ENCODE measurements at places on chromosomes 2 and 18. TPM values are rescaled to one million over a fixed set of nuclear protein-coding genes. Genes with fewer than 3 reads are reported as not detected.
A peak's percentile ranks its signal among the peaks of the same experiment; 100 is the strongest.

DNA sequence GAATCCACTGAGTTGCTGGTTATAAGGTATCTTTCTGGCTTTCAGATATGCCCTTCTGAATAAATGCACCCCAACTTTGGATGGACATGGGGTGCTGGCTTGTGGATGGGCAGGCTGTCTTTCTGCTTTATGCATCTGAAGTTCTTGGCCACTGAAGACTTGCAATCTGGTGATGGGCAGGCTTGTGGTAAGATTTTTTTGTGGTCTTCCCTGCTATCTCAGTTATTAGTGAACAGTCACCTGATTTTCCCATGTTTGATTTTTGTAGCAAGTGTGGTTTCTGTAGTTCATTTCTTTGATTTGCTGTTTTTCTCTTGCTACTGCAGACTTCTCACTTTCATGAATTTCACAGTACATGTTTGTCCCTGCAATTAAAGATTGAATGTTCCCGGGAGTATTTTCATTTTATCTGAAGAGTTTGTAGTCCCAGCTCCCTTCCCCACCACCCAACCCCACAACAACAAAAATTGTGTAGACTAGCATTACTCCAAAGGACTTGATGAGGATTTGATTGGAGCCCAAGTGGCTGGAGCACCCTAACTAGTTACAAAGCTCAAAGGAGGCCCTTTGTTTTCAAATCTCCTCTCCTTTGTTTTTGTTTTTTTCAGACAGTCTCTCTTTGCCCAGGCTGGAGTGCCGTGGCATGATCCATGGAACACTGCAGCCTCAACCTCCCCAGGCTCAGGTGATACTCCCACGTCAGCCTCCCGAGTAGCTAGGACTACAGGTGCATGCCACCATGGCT is 63.6 kb upstream of the MGAT5 start:
- no peak for DNase-seq

- DNase-seq: peak; percentile 95
These were observed 154.8 kb downstream of the TGIF1 start for GRCh38 chr18:3604498-3605408.

The SP140 gene
- 2.0 TPM for total RNA-seq

DNA sequence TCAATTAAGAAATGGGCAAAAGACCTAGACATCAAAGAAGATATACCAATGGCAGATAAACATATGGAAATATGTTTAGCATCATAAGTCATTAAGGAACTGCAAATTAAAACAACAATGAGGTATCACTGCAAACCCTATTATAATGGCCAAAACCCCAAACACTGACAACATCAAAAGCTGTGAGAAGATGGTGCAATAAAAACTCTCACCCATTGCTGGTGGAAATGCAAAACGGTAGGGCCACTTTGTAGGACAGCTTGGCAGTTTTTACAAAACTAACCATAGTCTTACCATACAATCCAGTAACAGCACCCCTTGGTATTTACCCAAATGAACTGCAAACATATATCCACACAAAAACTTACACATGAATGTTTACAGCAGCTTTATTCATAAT is 213.1 kb downstream of the UBE2E3 start:
- DNase-seq: no peak

The AFF3 gene
- 2.6 TPM for total RNA-seq

The GPN1 gene
- 44.7 TPM for total RNA-seq

DNA sequence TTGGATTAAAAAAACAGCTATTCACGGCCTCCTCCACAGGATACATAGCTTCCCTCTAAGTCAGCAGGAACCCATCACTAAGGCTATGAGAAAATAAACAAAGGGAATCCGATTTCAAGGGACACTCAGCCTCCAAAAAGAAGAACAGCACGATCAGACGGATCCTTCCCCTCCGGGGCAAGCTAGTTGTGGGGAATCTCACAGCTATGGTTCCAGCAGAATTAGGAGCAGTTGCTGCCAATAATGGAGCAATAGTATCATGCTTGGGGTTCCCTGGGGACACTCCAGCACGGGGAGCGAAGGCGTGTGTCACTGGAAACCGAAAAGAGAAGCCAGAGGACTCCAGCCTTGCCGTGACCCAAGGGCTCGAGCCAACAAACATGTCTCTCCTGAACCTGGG is 163.1 kb downstream of the TTC32 start:
- peak; percentile 48 for DNase-seq

The STAT4 gene
- total RNA-seq: 0.37 TPM

- peak; percentile 16 for DNase-seq
These were observed 96.7 kb downstream of the CRACDL start for GRCh38 chr2:98839292-98839691.

DNA sequence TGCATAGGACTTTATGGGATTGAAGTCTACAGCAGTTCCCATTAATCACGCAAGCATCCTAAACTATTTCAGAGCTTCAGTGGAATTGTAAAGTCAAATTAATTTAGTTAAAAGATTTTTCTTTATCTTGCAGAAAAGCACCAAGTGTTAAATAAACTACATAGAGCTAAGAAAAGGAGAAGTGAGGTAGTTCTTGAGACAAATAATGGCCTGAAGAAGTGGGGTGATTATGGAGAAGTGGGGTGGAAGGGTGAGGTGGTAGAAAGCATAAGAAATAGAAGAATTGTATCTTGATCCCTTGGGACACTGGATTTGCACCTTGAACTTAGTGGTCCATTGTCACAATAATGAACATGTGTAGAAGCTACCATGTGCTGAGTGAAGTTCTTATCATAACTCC is 121.7 kb upstream of the LINC00305 start:
- no peak for DNase-seq

The PRKCE gene
- 6.0 TPM for total RNA-seq

GRCh38 chr2:15018814-15019213 is 386.3 kb downstream of the LRATD1 start:
- DNase-seq: no peak

DNA sequence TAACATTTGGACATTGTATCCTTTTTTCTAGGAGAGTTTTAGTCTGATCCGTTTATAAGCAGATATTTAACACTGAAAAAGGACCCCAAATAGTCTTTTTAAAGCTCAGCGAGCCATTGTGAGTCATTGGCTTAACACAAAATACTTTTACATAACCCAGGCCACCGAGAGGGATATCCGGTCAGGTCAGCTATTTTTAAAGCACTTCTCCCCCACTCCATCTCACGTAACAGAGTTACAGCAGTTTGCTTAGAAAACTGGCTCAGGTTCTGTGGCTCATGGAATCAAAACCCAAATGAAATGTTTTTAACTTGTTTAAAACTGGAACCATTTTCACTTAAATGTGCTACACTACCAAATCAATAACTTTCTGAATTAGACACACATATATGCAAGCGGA is 23.9 kb downstream of the COL4A3 start:
- DNase-seq: peak; percentile 74

DNA sequence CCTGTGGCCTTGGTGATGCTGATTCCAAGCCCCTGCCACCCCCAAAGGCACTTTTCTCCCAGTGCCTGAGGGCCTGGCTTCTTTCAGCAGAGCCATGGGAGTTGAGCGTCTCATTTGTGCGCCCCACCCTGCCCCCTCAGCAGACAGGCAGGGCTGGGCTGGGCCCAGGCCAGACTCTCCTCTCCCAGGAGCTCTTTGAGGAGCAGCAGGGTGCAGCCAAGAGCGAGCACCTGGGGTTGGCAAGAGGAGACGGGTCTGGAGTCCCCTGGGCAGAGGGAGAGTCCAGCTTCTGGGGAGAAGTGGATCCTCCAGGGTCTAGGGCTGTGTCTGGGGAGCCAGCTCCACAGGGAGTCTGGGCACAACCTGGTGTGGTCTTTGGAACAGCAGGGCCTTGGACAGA is 21.2 kb downstream of the NPPC start:
- no peak for DNase-seq

DNA sequence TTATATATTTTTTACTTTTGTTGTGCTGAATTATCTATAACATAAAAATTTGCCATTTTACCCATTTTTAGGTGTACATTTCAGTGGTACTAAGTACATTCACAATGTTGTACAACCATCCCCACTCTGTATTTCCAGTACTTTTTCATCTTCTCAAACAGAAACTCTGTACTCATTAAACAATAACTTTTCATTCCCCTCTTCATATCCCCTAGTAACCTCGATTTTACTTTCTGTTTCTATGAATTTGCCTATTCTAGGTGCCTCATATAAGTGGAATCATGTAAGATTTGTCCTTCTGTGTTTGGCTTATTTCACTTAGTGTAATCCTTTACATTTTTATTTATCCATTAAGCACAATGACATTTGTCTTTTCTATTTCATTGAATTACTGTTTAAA is 51.3 kb downstream of the GTF2A1L start:
- DNase-seq: no peak

Data from M059J (cell line).